Left ventricle myocardium superior (tissue), 1 donor: ENCODE measurements at places on chromosomes 7 and 10.

DNA sequence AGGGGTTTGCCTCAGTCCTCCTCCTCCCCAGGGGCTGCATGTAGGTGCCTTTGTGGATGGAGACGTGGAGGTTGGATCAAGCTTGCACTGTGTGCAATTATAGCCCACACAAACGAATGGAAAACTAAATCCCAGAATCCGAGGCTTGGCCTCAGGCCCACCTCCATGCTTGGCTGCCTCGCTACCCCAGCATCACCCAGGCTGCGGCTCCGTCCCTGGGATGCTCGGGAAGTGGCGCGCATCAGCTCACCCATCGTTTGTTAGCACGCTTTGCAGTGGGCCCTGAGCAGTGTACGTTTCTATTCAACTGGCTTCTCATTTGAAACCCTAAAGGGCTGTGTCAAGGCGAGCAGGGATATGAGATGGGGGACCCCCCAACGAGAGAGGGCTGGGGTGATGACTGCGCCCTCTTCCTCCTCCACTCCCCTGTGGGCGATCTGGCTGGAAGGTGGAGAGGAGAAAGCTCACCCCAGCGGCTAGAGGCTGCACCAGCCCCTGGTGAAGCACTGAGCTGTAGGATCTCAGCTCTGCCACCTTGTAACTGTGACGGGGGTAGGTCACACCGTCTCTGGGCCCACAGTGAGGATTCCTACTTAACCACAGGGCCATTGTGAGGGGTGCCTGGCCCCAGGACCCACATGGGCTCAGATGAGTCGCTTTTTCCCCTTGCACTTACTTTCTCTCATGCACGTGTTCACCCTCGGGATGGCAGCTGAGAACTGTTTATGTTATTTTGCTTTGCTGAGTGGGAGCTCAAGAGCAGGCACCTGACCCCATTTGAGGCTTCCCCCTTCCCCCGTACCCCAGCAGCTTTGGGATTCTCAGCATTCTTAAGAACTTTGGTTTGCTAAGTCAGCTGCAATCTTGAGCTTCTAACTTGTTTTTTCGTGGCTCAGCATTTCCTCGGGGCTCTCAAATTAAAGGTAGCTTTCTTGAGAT, 12.7 kb upstream of the BTBD16 start:
- DNase-seq = no peak

DNA sequence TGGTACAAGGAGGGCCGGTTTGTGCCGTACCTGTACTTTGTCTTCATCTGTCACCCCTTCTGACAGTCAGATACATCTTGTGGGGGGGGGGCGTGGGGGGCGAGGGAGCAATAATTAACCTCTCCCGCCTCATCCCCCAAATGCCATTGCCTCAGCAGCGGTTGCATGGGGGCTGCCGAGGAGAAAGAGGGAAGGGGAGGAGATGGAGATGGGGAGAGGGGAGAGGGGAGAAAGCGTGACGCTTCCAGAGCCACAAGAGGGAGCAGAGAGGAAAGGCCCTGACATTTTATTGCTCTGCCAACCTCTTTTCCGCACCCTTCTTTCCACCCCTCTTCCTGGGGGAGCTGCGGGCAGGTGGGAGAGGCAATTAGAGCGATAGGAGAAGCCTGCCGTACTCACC, 11.8 kb downstream of the KAZALD1 start:
- DNase-seq = no peak

GRCh38 chr7:85306115-85306514, 119.3 kb upstream of the SEMA3D start:
- no peak for DNase-seq

DNA sequence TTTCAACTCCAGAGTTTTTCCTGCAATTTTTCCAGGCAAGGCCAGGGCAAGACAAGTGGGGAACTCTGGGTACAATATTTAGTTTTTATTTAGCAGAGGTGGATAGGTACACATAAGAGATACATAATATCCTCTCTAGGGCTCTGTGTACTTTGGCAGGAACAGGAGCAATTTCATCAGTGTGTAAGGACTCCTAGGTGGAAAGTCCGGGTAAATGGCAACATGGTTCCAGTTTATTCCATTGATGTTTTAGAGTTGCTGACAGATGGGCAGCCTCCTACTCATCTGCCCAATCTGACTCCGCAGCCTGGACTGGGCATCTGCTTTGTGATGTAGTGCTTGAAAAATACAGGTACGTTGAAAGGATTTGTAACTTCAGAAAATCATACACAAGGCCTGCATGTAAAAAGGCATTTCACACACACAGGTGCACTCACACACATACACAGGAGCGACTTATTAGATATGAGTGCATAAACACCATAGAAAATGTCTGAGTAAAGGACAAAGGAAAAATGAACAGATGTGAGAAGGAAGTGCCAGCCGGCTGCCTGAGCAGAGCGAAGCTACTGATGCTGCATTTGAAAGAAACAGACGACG, 5.7 kb downstream of the PON1 start:
- no peak for DNase-seq

- DNase-seq = no peak
Measured at GRCh38 chr7:127946847-127947246, 84.4 kb downstream of the LRRC4 start.

- no peak for DNase-seq
Measured at GRCh38 chr10:3654496-3654895, 130.5 kb downstream of the KLF6 start.

- DNase-seq = no peak
Measured at GRCh38 chr10:3427347-3427746, 254.8 kb upstream of the PITRM1 start.

- no peak for DNase-seq
Measured at GRCh38 chr7:48424731-48425130, 253.5 kb downstream of the ABCA13 start.

DNA sequence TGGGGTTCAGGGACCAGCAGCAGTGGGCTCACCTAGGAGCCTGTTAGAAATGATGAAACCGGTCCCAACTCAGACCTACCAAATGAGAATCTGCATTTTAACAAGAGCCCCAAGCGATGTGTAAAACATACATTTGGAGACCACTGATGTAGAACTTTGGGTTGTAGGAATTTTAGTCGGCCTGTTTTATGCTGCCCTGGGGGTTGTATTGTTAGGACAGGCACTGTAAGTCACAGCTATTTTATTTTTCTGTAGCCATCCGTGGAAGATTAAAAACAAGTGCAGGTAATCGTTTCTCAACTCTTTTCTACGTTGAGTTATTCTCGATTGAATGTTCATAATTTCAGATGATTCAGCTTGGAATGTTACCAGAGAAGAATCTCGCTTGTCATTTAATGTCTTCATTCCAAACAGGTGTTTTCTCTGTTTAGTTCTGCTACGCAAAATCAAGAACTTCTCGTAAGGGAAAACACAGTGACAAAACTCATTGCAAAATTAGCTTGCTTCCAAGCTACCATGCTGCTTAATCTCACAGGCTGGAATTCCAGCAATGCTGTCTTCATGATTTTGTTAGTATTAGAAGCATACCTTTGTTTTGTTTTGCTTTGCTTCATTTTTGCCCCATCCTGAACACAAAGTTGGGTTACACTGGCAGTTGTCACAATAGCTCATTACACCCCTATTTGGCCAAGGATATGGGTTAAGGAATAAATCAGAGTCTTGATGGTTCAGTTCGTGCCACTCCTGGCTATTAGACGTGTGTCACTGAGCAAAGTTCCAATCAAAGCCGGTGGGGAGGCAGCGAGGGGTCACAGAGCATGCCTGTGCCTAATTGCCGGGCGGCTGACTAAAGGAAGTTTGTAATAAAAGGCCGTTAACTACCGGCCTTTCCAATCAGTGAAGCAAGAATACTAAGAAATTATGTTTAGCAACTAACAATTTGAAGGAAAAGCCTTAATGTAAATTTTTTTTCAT, 676.9 kb downstream of the GATA3 start:
- DNase-seq = no peak

DNA sequence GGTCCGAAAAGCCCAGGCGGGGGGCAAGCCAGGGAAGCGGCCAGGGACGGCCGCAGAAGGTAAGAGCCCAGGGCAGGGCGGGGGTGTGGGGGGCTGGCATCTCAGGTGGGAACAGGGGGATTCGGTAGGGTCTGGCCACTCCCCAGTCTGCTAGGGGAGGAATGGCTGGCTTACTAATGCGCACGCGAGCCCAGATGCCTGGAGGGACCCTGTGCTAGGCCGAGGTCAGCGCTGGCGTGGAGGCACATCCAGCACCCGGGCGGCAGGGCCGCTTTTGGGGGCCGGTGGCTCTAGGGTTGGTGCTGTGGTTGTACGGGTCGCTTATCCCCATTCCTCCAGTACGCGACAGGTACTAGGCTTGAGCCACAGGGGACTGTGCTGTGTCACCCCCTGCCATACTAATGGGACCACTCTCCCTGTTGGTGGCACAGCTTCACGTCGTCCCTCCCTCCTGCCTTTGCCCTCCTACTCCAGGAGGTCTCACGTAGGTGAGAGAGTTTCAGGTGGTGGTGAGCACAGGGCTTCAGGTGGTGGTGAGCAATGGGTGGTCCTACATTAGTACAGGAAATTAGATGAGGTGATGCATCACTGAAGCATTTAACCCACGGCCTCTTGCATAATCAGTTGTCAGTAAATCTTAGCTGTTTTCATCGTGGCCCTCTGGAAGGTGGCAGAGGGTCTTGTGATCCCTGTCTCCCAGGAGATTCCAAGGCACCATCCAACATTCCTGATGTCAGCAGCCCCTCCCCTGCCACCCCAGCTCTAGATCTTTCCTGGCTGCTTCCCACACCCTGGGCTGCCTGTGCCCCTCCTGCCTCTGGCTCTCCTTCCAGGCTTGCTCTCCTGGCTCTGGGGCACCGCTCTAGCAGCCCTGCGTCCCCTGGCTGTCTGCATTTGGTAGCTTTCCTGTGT, 971 bp downstream of the AEBP1 start:
- no peak for DNase-seq

- no peak for DNase-seq
Measured at GRCh38 chr10:130757821-130758489, 553.6 kb downstream of the TCERG1L start.

DNA sequence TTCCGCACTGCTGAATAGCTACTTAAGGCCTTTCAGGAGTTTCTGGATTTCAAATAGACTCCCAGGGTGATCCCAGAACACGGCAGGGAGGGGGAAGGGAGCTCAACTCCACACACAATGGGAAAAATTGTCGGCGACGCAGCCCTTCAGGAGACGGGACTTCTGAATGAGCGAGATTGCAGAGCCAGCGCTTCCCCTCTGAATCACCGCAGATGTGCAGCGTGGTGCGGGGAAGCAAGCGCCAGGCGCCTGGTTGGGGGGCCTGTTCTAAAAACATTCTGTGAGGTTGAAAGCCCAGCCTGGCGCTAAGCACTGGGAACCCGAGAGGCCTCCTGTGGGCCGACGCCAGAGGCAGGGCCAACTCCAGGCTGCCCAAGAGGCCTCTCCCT, 163.3 kb downstream of the MAD1L1 start:
- no peak for DNase-seq

DNA sequence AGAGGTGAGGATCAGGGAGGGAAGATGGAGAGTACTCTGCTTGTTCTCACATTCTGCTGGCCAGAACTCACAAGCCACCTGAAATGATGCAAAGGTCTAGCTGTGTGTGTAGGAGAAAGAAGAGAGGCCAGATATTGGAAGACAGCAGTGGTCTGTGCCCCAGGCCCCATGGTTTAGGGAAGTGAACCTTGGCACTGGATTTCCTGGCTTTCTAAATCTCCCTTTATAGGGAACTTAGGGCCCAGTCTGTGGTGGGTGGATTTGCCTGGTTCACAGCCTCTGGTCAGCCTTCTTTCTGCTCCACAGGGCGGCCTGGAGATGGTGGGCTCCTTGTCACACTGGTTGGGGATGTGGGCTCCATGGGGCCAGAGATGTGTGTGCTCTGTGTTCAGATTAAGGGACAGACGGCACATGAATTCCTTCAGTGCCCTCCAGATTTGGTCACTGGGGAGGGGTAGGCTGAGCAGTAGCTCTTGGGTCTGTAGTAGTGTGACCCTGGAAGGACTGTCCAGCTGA, 9.5 kb upstream of the SH2D4B start:
- DNase-seq = no peak

DNA sequence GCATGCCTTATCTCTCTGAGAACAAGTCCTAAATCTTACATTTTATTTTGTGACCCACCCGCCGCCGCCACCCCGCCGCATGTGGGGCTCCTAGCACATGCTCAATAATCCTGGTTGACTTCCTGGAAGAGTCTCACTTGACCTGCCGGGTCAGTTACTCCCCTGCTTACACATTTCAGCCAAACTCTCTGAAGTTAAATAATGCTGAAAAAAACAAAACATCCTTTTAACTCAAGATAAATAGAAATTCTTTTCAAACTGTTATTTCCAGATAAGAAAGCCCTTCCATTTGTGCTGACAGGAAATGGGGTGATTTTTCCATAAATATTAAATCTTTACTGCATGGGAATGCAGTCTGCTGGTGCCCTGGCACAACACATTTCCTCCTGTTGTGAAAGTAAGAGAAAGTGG, 123.5 kb downstream of the ABLIM1 start:
- no peak for DNase-seq

DNA sequence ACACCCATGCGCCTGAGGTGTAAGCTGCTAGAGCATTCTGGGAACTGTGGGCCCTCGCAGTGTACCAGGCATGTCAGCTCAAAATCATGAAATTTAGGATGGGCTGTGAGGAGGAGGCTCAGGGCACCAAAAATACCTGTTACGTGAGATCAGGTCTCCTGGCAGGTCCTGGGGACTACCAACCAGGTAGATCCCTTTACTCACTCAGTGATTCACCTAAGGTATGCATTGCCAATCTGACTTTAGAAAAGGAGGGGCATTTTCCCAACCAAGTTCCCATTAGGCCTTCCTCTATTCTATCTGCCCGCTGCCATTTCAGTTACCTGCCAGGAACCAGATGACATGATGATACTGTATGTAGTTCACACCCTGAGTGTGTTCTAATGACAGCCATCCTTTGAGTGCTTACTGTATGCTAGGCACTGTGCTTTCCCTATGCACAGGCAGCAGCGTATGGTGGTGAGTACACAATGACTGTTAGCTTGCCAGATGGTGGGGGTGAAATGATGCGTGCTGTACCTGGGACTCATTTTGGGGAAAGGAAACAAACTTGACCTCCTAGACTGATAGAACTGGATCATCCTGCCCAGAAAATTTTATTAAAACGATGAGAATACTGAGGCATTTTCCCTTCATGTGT, 62.0 kb downstream of the CFAP58 start:
- DNase-seq = no peak

DNA sequence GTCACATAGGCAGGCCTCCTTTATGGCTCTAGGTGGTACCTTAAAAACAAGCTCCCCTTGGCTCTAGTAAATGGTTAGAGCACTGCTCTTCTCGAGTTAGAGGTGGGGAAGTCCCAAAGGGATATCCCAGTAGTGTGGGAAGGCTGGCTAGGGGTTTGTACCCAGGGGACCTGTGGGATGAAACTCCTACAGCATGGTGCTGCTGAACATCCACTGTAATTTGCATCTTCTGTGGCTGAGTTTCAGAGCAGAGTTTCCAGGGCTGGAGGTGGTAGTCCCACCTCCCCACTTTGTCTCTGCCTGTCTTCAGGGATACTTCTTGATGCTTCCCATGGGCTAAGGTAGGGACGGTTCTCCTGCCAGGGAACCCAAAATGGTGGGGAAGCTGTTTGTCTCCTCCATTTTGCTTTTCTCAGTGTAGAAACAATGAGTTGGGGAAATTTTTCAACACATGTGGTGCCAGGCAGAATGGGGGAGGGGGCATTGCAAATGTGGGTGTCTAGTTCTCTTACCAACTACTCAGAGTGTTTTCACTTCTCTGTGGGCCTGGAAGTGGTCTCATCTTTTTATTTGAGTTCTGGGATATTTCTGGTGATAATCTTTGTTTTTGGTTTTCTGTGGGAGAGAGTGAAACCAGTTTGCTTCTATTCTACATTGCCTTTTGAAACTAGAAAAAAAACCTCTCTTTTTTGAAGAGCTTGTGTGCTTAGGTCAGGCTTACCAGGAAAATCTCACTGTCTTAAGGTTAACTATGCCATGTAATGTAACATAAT, 36.3 kb downstream of the SCART1 start:
- no peak for DNase-seq

GRCh38 chr10:130771491-130771946, 540.0 kb downstream of the TCERG1L start:
- DNase-seq = no peak
